ENCODE measurements at places on chromosomes 7 and 10.
A peak's percentile ranks its signal among the peaks of the same experiment; 100 is the strongest.

DNA sequence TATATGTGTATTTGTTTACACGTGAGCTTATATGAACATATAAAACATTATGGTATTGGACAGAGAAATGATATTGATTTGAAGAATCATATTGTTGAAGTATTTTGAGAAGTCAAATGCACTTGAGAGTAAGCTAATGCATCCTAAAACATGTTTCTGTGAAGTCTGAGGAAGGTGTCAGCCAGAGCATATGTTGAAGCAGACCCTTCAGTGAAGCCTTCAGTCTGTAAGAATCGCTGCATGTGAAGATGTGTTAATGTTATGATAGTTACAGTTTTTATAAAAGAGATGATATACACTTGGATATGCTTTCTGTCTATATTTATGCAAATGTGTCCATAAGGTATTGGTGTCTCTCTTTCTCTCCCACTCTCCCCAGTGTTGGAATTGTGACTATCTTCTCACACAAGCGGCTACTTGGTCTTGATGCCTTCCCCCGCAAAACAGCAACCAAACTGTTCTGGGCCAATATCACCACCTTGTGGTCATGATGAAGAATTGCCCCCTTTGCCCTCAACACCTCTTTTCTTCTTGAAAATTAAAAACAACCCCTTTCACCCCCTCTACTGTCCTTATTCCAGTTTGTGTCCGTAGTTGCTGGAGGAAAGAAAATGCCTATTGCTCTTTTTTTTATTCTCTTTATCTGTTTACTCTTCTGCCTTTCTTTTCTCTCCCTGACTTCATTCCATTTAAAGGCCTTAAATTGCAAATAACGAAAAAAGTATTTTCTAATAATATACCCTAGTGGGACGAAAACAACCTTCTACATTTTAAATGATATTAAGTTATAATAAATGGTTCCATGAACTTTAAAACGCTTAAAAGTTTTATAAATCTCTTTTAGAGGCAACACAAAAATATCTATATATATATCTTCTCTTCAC is 64.9 kb downstream of the IKZF1 start:
- DNase-seq: peak; percentile 66

DNA sequence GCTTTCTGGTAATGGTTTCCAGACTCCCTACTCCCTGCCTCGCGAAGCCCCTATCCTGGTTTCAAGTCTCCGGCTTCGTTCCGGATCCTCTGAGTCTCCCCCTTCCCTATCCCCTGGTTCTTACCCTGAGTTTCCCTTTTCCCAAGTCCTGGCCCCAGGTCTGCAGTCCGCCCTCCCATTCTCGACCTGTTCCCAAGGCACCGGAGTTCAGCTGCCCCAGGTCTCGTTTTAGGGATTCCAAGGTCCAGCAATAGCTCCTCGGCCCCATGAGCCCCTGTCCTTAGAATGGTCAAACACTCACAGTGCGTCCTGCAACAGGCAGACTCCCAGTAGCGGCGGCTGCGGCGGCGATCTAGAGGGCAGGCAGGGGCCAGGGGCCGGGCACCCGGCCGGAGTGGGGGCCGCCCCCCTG is 274 bp downstream of the PITX3 start:
- no peak for DNase-seq

DNA sequence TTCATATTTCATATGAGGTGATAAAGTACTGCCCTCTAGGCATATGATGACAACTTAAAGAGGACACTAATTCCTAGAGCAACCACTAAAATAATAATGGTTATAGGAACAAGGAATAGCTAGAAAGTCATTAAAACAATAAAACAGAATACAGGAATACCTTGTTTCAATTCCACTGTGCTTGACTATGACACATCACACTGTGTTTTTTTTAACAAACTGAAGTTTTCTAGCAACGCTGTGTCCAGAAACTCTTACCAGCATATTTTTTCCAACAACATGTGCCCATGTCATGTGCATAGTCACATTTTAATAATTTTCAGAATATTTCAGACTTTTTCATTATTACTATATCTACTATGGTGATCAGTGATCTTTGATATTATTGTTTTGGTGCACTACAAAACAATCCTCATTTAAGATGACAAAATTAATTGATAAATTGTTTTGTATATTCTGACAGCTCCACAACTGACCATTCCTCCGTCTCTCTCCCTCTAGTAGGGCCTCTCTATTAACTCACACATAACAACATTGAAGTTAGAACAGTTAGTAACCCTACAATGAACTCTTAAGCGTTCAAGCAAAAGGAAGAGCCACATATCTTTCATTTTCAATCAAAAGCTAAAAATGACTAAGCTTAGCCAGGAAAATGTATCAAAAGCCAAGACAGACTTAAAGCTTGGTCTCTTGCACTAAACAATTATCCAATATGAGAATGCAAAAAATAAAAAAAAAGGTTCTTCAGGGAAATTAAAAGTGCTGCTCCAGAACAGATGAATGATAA is 85.8 kb downstream of the SNX13 start:
- no peak for DNase-seq

DNA sequence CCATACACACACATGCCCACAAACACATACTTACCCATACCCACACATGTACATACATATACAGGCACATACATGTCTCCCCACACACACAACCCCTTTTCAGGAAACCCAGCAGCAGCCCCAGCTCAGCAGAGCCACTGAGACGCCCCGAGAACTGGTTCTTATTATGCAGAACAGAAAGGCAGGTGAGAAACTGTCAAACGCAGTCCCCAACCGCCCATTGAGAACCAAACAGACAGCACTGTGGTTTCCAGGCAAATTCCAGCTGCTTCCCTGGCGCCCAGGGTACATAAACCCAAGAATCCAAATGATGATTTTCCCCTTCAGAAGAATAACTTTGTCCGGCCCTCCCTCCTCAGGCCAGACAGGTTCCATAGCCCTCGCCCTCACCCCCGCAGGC is 366.6 kb upstream of the ZMIZ1 start:
- DNase-seq: no peak

- no peak for DNase-seq
Observed at GRCh38 chr10:30241422-30242110, 107.5 kb downstream of the MTPAP start.

- no peak for DNase-seq
Observed at GRCh38 chr7:108045669-108046068, 42.7 kb upstream of the LAMB1 start.

DNA sequence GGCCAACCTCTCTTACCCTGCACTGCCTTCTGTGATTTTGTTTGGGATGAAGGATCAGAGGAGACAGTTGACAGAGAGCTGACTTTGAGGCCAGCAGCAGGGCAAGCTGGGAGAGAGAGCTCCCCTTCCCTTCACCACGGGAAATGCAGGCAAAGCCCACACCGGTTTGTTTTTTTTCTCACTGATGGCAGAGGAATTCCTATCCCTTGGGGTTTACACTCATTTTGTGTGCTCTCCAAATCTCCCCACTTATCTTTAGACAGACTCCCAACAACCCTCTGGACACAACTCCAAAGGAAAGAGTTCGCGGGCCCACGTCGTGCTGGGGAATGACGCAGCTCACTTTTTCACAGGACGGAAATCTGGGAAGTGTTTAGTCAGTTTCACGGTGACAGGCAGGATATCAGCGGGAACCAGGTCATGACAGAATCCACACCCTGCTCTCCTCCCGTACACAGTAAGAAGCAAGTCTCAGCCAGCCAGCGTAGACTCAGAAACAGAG is 68.3 kb upstream of the FAM171A1 start:
- no peak for DNase-seq

- DNase-seq: peak; percentile 17
Observed at GRCh38 chr10:22666287-22667092, 47.9 kb downstream of the PIP4K2A start.

DNA sequence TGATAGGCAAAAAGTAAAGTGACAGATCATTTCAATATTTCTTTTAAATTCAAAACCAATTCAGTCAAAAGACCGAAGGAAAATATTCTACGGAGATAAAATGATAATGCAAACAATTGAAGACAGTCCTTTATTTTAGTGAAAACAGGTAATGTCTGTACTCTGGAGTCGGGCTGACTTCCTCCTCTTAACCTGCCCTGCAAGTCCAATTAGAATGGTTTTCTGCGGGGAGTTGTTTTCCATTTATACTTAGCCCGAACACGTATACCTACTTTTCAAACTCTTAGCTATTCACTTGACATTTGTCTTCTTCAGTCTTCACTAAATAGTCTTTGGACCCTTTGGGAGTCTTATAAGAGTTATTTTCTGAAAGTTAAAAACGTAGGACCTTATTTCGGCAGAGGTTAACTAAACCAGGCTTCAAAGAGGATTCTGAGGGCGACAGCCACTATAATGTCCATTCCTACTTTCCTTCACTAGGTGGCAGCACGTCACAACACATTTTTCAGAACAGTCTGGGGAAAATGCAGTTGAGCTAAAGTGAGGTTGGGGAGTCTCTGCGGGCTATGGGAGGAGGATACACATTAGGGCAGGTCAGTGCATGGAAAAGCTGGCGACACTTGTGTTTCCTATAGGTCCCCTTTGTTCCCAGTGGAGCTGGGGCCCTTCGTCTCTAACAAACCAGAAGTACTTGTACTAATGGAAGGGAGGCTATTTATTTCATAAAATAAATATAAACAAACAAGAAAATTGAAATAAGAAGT is 472.0 kb downstream of the KCNMA1 start:
- DNase-seq: peak; percentile 43

GRCh38 chr7:122881324-122881723 is 4.9 kb downstream of the CADPS2 start:
- no peak for DNase-seq

DNA sequence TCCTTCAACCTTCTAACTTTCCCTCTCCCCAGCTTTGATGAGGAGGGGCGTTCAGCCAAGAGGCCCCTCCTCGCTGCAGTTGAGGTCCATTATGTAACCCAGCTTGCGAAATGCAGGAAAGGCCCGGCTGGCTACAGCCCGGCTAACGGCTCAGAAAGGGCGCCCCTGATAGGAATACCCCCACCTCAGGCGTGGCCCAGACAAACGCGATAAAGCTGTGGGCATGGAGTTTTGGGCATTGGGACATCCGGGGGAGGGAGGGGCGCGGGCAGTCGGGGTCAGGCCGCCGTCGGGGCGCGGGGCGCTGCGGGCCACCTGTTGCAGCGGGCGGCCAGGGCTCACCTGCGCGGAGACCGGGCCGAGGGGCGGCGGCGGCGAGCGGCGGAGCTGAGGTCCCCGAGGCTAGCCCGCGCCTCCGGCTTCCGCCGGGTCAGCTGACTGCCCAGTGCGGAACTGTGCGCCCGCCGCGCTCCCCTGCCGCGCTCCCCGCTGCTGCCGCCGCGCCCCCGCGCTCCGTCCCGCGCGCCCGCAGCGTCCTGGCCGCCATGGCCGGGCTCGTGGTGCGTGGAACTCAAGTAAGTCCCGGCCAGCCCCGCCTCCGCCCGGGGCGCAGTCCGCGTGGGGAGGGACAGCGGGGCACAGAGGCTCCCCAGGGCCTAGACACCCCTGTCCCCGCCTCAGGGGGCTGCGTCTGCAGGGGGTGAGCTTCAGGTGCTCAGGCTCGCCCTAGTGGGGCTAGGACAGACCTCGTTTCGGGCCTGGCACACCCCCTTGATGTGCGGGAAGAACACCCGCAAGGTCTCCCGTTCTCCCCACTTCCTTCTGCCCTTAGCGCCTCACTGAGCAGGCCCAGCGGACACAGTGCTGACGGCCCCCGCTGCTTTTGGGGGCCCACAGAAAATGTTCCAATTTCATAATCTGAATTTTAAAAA is at the start of gene LRMDA:
TSS of gene LRMDA (plus strand) at position 445 of the 932 bp plus-strand sequence.
- peak; percentile 72 for DNase-seq

GRCh38 chr7:119996634-119997033 is 276.3 kb upstream of the KCND2 start:
- no peak for DNase-seq

- DNase-seq: no peak
Observed at GRCh38 chr7:48398191-48398590, 226.9 kb downstream of the ABCA13 start.

GRCh38 chr7:134051020-134051419 is 76.1 kb upstream of the LRGUK start:
- no peak for DNase-seq
